Mammary epithelial cell (primary cell): ENCODE measurements at places on chromosomes 4 and X. TPM values are rescaled to one million over a fixed set of nuclear protein-coding genes. Genes with fewer than 3 reads are reported as not detected.

CENPC gene
- 3.0 TPM for polyA plus RNA-seq

C4orf51 gene
- not detected for polyA plus RNA-seq

RPS6KA3 gene
- polyA plus RNA-seq: 22.2 TPM

HTN1 gene
- polyA plus RNA-seq: not detected

FGF13 gene
- not detected for polyA plus RNA-seq

PASD1 gene
- not detected for polyA plus RNA-seq

EVC gene
- 4.5 TPM for polyA plus RNA-seq

TCEAL5 gene
- polyA plus RNA-seq: not detected

FRMD7 gene
- polyA plus RNA-seq: not detected

ENPEP gene
- polyA plus RNA-seq: not detected

NAT8L gene
- polyA plus RNA-seq: 0.02 TPM

SPANXN3 gene
- polyA plus RNA-seq: not detected

DNA sequence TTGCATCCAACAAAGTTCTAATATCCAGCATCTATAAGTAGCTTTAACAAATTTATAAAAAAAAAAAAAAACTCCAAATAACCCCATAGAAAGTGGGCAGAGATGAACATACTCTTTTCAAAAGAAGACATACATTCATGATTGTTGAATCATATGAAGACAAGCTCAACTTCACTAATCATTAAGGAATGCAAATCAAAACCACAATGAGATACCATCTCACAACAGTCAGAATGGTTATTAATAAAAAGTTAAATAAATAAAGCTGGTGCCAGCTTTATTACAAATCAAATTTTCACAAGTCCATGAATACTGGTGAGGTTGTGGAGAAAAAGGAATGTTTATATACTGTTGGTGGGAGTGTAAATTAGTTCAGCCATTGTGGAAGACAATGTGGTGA lies 592.0 kb downstream of the IQCM start:
- peak; percentile 69 for DNase-seq

DNA sequence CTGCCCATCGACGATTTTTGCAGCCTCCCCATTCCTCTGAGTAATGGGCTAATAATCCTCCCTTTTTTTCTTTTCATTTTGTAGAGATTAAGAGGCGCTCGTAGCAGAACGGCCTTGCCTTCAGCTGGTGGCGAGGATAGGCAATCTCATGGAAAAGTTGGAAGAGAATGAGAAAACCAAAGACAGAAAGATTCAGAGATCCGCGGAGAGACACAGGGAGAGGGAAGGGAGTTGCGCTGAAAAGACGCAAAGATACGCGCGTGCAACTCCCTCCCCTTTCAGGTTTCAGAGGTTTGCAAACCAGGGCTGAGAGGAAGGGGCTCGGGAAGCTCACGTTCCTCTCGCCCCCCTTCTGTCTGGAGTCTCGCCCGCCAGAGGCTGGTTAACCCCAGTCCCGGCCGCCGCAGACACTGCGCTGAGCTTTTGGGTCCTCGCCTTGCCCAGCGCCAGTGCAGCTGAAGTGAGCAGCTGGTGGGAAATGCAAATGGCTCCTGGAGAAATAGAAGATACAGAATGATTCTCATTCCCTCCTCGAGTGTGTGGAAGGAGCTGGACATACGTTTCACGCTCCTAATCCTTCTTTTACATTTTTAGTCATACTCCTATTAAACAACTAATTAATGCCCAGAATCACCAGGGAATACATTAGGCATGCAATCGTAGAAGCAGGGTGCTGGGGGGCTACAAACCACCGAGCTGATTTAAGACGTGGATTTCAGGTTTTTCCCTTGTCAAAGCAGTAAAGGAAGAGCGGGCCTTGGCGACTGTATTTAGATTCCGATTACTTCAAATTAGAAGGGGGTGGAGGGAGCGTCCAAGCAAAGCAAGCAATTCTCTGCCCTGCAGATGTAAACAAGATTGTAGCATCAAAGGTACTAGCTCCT lies 16.6 kb upstream of the PITX2 start:
- DNase-seq: no peak

DNA sequence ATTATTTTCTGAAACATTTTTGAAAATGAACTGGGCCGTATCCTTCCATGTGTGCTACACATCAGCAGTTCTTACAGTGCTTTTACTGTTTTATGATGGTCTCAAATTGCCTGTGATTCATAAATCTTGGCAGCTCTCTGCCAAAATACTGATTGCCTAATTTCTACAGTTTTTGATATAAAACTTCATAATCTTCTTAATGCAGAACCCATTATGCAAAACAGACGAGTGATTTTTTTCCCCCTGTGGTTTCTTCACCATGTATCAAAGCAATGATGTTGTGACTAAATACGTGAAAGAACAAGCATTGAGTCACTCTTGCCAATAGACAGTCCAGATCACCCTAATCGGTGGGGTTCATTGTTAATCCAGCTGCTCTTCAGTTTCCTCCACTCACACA lies 156.4 kb upstream of the WDR1 start:
- peak; percentile 64 for DNase-seq

DNA sequence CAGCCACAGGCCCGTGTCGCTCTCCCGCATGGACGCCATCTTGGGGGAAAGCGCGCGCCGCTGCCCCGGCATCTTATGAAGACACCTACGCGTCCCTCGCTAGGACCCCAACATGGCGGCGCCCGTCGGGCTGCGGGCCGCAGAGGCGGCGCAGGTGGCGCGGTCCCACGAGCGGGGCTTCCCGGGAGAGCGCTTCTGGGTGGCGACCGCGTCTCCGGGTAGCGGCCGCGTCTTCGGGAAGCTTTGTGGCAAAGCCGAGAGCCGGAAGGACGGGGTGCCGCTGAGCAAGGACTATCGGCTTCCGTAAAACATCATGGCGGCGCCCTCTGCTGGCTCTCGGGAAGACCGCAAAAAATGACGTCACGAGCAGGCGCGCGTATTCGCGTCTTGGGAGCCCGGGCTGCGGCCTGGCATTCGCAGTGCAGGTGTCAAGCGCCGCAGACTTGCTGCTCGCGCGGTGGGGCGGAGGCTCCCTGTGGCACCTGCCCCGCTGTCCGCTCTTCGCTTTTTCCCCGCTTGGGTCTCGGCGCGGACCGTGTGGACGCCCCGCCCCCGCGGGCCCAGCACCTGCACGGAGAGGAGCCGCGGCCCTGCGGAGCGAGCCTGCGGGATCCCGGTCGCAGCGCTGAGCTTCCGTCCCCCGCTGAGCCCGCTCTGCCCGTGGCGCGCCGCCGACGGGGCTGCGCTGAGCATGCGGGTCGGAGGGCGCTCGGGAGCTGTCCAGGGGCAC lies at the start of gene NELFA:
Gene NELFA, minus strand, starts transcription at position 54 of the 730 bp plus-strand sequence. Its CDS starts 15 bp downstream, at position 39.
- DNase-seq: peak; percentile 92

DNA sequence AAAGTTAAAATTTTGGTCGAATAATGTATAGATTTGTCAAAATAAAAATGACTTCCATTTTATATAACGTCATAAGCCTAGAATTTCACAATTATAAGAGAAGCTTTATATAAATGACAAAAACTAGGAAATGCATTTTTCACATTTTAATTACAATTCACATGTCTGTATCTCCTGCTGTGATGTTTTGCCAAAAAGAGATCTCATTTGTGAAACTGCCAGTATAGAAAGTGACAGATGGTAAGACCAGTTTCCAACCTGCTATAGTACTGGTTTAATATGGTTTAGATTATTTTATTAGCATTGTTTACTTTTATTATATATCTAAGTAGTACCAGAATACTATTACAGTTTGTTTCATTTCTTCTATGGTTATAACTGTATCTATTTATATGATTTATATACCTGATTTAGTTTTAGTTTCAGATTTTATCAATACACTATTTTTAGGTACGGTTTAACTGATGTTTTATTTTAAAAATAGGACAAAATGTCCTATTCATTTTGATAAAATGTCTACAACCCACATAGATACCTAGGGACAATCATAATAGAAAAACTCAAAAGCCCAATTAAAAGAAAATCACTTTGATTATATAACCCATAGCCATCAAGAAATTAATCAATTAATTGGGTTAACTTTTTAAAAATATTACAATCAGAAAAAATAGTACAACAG lies 5.4 kb upstream of the CCSER1 start:
- DNase-seq: no peak

GRCh38 chr4:2361366-2362265 lies 56.8 kb downstream of the ZFYVE28 start:
- no peak for DNase-seq

DNA sequence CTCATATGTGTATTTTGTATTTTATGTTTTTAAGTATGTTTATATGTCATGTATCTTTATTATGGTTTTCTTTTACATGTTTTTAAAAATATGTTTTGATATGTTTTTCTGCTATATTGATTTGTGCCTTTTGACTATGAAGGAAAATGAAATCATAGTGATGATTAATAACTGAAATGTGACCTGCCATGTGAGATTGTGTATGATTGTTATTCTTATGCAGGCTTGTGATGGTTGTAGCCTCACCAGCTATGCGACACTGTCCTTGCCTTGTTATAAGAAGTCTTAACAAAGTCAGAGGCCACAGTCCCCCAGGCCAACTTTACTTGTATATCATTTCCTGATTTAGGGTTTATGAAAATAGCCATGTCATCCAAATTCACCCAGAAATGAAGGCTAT lies 83.2 kb downstream of the TMEM131L start:
- DNase-seq: no peak

DNA sequence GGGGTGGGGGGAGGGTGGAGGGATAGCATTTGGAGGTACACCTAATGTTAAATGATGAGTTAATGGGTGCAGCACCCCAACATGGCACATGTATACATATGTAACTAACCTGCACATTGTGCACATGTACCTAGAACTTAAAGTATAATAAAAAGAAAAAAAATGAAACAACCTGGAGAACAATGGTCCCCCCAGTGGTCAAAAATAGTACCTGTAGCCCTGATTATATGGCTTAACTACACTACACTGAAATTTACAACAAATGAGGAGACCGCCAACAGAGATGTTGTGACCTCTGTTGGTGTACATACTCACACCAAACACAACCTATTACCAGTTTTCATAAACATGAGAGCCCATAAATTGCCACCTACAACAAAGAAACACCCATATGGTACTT lies 7.3 kb upstream of the MAGEE1 start:
- no peak for DNase-seq

DNA sequence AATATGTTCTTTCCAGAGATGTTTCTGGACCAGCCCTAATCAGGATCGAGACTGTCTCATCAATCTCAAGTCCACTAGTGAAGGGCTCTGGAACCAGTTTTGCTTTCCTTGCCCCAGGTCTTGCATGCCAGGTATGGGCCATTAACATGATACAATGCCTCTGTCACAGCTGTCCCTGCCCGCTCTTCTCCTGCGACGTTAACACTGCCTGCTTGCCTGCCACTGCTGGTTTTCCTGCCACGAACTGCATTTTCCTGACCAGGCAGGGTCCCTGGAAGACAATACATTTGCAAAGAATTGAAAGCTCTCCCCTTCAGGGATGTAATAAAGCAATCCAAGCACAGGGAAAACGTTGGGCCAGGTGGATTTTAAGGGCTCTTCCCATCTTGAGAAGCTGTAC lies 200.3 kb downstream of the MID1 start:
- DNase-seq: no peak

- DNase-seq: no peak
Observed at GRCh38 chr4:109231331-109231730, 71.1 kb downstream of the COL25A1 start.

DNA sequence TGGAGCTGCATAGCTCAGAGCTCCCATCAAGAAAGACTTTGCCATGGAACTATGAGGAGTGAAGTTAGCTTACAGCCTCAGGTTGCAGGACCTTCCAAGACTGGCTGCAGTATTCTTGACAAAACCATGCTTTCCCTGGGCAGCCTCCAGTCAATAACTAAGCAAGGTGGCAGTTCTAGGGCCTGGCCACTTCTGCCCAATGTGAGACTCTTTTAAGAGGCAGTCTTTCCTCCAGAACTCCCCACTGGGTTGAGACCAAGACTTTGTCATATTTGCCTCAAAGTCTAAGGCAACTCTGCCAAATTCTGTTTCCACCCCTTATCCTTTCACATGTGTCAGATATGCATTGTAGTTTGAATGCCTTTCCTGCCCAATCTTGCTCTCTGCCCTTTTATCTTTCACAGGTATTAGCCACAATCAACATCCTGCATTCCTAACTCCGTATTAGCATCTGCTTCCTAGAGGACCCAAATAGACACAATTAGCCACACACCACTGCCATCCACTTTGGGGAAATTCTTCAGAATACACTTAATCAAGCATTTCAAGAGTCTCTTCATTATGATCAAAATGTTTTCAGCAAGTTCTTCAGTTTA lies 17.7 kb upstream of the SLC25A43 start:
- no peak for DNase-seq

GRCh38 chr4:14177987-14178386 lies 550.5 kb upstream of the BOD1L1 start:
- DNase-seq: no peak

DNA sequence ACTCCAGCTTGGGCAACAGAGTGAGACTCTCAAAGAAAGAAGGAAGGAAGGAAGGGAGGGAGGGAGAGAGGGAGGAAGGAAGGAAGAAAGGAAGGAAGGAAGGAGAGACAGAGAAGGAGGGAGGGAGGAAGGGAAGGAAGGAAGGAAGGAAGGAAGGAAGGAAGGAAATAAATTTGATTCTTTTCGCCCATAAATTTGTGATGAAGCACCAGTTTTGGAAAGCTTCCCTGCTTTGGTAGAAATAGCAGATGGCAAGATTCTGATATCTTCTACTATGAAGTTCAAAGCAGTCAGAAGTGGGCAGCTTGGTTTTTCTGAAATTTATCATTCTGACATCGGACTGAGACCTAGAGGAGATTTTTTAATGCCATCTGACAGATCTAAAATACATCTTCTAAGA lies 11.7 kb upstream of the GYG2 start:
- DNase-seq: no peak

GRCh38 chrX:63738696-63739095 lies 46.3 kb downstream of the ARHGEF9 start:
- no peak for DNase-seq

GRCh38 chr4:156576946-156577345 lies 394.7 kb downstream of the PDGFC start:
- no peak for DNase-seq

DNA sequence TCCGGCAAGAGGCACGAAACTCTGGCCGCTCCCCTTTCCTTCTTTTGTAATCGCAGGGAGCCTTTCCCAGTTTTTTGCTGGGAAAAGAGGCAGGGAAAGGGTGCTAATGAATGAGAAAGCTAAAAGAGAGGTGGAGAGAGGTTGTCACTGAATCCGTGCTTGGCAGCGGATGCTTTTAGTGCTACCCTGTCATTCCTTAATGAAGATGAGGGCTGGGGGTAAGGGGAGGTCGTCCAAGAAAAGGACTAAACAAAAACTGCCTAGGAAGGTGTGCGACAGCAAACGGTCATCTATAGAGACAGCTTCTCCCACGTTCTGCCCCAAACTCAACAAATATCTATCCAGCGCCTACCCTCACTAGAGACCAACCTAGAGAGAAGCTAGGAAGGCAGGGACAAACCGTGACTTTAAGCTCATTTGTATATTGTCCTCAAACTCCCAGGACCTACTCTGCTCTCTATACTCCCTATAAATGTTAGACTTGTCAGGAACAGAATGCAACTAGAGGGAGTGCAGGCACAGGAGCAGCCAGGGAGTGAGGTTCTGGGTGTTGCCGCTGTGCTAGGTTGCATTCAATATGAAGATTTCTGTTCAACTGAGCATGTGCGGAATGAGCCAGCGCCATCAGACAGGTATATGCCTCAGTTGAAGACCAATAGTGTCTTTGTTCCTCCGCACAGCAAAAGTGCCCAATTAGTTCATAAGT lies 777 bp upstream of the CASK start:
- DNase-seq: peak; percentile 44
